Myocyte (in vitro differentiated cells): ENCODE measurements at places on chromosomes 1 and 21. TPM values are rescaled to one million over a fixed set of nuclear protein-coding genes. Genes with fewer than 3 reads are reported as not detected.

DNA sequence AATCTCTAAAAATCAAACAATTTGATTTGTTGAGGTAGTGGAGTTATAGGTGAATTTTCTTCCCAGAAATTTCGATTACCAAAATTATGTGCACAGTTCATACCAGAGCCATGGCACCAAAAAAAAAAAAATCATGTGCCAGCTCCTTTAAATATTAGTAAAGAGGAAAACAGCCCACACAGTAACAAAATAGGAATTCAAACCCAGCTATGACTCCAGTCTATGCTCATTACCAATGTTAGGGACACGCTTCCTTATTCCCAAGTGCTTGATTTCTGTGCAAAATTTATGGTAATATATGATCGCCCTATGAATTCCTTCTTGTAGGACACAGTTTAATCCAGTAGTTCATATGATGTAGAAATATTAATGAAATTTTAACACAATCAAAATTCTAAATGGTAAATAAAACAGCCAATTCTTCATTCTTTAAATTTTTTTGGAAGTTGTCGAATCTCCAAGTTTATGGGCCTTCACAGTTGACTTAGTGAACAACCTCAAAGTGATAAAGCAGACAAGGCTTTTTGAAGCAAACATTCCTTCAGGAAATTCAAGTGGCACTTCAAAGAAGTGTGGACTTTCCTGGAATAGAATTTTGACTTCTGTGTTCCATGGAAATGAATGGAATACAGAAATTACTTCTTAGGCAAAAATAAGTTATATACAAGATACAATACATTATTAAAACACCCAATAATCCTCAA is 1.9 kb downstream of the TOR1AIP2 start:
- no peak for DNase-seq

- no peak for DNase-seq
Measured at GRCh38 chr1:228851193-228851592, 115.9 kb downstream of the RHOU start.

IGSF5 gene
- 0.19 and 0.42 TPM in 2 replicates for total RNA-seq

DNA sequence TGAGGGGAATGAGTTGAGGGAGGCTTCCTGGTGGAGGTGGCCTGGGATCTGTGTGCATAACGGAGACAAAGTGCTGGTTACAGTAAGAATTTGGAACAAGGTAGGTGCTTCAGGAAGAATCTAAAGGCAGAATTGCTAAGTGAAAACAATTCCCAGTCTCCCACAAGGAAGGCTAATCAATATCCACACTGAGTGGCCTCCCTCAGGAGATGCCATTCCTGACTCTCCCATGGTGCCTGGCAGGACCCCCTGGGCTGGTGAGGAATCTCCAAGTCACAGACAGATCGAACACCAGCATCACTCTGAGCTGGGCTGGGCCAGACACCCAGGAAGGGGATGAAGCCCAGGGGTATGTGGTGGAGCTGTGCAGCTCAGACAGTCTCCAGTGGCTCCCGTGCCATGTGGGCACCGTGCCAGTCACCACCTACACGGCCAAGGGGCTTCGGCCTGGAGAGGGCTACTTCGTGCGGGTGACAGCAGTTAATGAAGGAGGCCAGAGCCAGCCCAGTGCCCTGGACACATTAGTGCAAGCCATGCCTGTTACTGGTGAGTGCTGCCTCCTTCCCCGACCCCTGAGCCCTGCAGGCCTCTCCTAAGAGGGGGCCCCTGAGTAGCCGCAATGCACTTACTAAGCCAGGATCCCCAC is 30.7 kb downstream of the IGFN1 start:
- DNase-seq, result no peak

GRCh38 chr1:201358596-201358995 is 18.9 kb downstream of the TNNT2 start:
- peak; percentile 56 for DNase-seq

GRCh38 chr21:31897311-31897710 is 24.5 kb downstream of the HUNK start:
- DNase-seq, result no peak

DNA sequence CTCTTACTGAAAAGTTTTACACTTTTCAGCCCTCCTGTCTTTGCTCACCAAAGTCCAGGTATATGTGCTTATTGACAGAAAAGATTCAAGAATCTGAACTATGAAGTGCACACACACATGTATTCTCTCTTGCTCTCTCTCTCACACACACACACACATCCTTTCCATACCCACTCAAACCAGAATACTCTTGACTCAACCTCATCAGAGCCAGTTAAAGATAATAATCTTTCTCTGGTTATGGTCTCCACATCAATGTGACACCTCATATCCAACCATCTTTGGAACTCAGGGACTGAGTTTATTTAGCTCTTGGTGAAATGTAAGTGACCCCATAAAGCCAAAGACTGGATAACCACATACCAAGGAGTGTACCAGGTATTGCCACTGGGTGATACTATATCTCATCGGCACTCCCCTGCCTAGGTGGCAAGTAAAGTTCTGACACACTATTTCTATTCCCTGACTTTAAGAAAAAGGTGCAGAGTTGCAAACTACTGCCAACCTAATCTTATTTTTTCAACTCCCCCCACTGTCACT is 24.9 kb upstream of the RGS8 start:
- no peak for DNase-seq

MTARC1 gene
- total RNA-seq, result 0.31 and 0.51 TPM in 2 replicates

DNA sequence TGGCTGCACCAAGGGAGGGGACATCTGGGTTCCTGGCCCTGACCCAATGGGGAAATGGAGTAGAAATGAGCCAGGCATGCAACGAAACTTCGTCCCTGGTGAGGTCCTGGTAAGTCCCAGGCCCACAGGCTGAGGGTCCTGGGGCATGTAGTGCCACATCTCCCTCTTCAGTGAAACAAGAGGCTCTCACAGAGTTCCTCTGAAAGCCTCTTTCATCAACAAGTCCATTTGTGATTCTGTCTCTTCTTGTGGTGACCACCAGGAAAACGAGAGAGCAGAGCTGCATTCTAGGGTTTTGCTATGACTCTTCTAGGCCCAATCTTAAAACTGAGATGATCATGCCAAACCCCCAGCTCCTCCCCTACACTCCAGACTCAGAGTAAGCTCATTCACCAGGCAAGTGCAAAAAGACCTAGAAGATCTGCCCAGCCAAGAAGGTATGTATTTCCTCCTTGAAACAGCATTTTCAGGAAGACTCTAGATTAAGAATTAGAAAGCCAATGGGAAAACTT is 24.3 kb upstream of the RNF220 start:
- no peak for DNase-seq

RBBP4 gene
- total RNA-seq, result 161 and 193 TPM in 2 replicates

- no peak for DNase-seq
Measured at GRCh38 chr1:177200290-177200689, 29.5 kb downstream of the BRINP2 start.

LINGO4 gene
- total RNA-seq, result not detected in 2 replicates

DNA sequence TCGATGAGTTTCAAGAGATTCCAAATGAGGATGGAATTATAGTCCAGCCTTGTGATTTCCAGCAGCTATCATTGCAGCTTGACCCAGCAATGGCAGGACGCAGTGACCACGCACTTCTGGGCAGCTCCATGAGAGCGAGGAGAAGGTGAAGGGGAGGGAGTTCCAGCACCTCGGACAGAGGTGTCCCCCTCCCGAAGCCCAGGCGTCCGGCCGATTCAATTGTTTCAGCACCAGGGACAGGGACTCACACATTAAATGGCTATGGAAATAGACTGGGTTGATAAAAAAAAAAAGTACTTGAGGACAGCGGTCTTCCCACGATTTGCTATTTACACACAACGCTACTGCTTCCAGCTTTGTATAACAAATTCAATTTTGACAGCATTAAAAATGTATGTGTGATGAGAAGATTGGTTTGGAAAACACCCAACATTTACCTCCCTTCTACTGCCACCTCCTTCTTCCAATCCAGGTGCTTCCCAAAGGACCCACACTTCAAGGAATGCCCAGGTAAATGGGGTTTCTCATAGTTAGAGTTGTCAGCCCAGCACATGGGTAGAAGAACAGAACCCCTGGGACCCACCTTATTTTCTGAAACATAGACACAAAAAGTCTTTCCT is 71.8 kb downstream of the DISP3 start:
- DNase-seq, result peak; percentile 91

- DNase-seq, result no peak
Measured at GRCh38 chr21:39947031-39947430, 79.8 kb downstream of the PCP4 start.
